H9 (cell line): ENCODE measurements at places on chromosomes 7 and 10. TPM values are rescaled to one million over a fixed set of nuclear protein-coding genes. Genes with fewer than 3 reads are reported as not detected.

- no peak for DNase-seq
Measured at GRCh38 chr10:102241032-102241443, 274 bp downstream of the PITX3 start.

GRCh38 chr7:81277691-81278090 lies 358.8 kb upstream of the SEMA3C start:
- DNase-seq: no peak

GRCh38 chr7:151378011-151378410 lies 31.8 kb downstream of the WDR86 start:
- no peak for DNase-seq

DNA sequence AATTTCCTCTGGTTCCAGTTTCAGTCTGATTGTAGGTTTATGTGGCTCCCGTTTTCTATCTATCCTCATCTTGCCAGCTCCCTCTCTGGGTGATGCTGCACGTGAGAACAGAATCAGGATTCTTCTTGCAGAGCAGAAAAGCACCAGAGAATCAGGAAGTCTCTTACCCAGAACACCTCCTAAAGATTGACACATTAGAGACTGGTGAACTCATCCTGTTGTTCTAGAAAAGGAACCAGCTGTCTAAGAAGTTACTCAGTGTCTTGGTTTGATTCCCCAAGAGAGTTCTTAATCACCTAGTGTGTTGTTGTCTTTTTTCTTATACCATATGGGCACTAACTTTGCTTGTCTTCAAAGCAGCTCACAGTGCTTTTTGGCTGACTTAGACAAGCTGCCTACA lies 152.4 kb downstream of the DGKI start:
- DNase-seq: no peak

GRCh38 chr10:20489961-20490360 lies 407.1 kb downstream of the NEBL start:
- no peak for DNase-seq

DNA sequence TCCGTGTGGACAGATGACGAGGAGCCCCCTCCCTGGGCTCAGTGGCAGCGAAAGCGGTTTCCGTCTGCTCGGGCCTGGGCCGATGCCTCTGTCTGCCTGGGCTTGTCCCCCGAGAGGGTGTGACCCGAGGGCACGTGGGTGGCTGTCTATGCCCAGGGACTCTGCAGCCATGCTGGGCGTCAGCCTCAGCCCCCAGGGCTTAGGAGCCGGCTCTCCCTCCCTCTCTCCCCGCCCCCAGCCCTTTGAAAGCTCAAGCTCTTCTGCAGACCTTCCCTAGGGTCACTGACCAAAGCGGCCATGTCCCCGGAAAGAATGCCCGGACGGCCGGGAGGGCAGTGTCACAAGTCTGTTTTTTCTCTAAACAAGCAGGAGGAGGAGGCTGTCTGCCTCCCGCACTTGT lies 7.1 kb downstream of the MICALL2 start:
- no peak for DNase-seq

DNA sequence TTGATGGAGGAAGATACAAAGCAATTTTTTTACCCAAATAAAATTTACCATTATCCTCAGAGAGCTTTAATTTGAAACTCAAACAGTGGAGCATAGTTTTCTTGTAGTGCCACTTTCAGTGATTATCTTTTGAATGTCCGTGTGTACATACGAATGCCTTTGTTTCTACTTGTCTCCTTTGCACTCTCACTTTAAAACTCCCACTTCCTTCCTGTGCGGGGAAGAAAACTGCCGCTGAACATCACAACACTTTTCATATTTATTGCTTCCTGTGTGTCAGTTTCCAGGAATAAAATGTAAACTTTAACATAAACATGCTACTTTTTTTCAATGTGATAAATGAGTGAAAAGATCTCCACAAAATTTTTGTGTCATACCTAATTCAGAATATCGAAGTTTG lies 102.4 kb downstream of the SEMA3A start:
- no peak for DNase-seq

- DNase-seq: no peak
Measured at GRCh38 chr10:119344381-119344780, 137.0 kb downstream of the GRK5 start.

The TAS2R41 gene
- not detected in 2 replicates for total RNA-seq
